ENCODE measurements at places on chromosomes 7 and 10. TPM values are rescaled to one million over a fixed set of nuclear protein-coding genes. Genes with fewer than 3 reads are reported as not detected.

GRCh38 chr10:106740-107139 lies 28.5 kb upstream of the ZMYND11 start:
- DNase-seq = no peak

DNA sequence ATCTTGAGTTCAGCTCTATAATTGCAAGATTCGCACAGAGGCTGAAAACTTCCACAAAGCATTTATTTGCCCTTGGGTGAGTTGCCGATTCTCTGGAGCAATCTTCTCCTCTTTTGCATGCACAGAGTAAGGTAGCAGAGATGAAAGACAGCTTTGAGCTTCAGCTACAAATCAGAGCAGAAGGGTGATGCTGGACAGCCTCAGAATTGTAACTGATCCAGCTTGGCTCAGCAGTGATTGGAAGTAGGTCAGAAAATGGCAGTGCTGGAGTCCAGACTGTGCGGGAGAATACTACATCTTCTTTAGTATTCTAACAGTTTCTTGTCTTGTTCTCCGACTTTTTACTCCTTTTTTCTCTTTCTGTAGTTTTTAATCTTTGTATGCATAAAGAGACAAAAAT lies 55.4 kb upstream of the CDC14C start:
- no peak for DNase-seq

GRCh38 chr7:41691286-41692190 lies 11.4 kb downstream of the INHBA start:
- no peak for DNase-seq

DNA sequence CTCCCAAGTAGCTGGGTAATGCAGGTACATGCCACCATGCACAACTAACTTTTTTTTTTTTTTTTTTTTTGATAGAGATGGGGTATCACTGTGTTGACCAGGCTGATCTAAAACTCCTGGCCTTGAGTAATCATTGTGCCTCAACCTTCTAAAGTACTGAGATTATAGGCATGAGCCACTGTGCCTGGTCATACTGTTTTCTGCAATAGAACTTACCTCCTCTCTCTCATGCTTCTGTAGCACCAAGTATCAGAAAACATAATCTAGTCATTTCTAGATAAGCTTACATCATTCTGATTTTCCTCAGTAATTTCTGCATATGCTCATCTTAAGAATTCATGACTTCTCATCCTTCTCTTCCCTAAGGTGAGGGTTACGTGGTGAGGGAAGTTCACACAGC lies 210.0 kb downstream of the IMMP2L start:
- no peak for DNase-seq

DNA sequence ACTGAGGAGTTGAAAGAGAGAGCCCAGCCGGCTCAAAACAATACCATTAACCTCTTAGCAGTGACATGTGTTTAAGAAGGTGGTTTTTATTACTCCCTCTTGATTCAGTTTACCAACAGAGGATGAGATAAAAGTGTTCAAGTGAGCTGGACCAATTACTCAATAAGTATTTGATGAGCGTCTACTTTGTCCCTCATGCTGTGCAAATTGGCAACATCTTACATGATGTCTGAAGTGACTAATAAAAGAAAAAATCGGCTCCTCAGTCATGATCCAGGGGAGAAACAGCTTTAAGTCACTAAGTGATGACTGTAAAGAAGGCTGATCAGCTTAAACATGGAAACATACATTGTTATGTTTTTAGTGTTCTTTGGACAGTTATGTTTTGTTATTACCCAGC lies 7.8 kb downstream of the WNT16 start:
- no peak for DNase-seq

DNA sequence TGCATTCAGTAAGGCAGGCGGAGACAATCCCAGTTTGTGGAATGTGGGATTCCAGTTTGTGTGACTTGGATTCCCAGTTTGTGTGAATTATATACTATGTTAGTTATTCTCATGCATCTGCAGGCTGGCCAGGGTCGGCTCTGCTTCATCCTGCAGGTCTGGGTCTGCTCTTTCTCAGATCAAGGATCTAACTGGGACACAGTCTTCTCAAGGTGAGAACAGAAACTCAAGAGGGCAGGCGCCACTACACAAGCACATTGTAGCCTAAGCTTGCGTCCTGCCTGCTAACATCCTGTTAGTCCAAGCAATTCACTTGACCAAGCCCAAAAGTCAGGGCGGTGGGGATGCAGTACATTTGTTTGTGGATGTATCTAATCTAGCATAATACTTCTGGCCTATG lies 131.1 kb downstream of the SNX10 start:
- DNase-seq = no peak

OR13A1 gene
- not detected for total RNA-seq

AGR2 gene
- total RNA-seq = not detected

DNA sequence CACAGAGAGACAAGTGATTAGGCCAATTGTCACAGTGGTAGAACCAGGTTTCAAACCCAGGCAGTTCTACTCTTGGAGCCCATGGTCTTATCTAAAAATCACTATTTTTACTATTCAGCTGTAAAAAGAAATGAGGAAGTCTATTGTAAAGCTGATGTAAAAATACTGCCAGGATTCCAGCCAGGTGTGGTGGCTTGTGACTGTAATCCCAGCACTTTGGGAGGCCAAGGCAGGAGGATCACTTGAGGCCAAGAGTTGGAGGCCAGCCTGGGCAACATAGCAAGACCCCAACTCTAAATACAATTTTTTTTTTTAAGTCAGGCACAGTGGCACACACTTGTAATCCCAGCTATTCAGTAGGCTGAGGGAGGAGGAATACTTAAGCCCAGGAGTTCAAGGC lies 40.4 kb downstream of the HIP1 start:
- no peak for DNase-seq

DNA sequence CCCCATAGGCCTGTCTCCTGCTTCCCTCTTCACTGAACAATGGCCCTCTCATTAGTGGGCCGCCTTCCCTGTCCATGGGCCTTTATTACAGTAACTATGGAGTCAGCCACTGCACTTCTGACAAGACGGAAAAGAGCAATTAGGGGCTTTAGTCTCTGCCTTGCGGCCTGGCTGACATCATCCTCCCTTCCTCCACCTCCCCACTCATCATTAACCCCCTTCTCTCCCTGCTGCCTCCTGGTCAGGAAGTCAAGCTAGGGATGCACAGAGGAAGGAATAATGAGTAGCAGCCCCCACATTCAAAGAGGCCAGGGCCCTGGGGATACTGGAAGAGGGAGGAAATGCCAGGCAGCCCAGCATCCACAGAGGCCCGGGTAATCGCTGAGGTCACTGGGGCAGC lies 101.6 kb upstream of the PLXNA4 start:
- DNase-seq = no peak

DNA sequence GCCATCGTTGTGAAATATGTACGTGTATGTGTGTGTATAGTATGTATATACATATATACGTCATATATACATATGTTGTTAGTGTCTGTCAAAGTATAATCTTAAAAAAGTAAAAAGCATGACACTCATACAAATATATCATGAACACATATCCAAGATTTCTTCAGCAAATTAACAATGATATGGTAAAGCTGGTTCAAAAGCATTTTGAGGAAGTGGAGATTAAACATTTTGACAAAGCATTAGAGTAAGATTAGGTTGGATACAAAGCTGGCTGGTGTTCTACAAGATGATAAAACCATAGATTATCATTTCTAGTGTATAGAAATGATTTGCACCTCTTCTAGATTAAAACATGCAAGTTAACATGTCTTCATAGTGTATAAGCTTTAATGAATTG lies 771 bp upstream of the NUDCD3 start:
- DNase-seq = no peak

DNA sequence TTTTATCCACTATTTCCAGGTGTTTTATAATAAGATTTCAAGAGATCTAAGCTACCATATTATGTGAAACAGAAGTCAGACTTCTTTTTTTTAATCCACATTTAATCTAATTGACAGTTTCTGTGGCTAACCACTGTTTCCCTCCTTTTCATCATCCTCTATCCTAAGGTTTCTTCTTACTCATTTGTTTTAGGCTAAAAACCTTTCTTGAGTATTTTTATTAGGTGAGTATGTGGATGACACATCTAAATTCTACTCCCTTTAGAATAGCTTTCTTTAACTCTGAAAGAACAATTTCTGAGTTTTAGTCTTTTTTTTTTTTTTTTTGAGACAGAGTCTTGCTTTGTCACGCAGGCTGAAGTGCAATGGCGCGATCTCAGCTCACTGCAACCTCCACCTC lies 62.7 kb downstream of the NPY start:
- no peak for DNase-seq

DNA sequence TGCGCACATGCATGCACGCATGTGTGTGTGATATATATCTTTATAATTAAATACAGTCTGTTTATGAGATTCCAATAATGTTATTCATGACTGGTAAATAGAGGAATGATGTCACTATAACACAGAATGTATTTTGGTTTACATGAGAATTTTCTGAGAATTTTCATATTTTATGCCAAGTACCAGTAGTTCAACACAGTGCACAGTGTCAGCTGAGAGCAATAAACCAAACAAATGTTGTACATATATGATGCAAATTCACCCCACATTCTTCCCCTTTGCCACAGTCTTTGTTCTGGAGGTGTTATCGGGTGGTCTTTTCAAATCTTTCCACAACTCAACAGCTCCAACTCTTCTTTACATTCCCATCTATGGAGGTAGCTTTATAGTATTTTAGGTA lies 462.2 kb upstream of the GRM3 start:
- no peak for DNase-seq

GRCh38 chr10:28879875-28880682 lies 202.8 kb downstream of the BAMBI start:
- DNase-seq = no peak

HDAC9 gene
- total RNA-seq = 9.4 TPM

CDK13 gene
- 49.5 TPM for total RNA-seq

DNA sequence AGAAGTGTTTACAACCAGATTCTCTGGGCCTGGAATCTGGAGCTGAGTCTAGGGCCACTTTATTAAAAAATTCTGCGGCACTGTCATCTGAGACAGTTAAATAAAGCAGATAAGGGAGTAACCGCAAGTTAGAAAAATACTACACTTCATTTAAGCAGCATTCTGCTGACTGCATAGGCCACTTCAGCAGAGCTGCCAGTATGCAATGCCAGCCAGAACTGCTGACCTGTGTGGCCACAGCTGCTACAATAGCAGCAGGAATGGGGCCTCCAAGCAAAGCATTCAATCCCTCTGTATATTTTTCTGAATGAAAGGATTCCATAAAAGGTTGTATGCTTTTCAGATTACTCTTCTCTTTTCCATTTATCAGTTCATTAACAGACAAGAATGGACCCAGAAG lies 136.0 kb downstream of the COL28A1 start:
- no peak for DNase-seq

- no peak for DNase-seq
Observed at GRCh38 chr7:54719425-54719824, 39.6 kb downstream of the SEC61G start.

- DNase-seq = no peak
Observed at GRCh38 chr7:30661926-30662325, 20.3 kb downstream of the CRHR2 start.

GRCh38 chr10:125691160-125691981 lies 8.4 kb upstream of the TEX36 start:
- DNase-seq = no peak

CLRN3 gene
- not detected for total RNA-seq

HACD1 gene
- 30.8 TPM for total RNA-seq

TAS2R38 gene
- total RNA-seq = not detected

DNA sequence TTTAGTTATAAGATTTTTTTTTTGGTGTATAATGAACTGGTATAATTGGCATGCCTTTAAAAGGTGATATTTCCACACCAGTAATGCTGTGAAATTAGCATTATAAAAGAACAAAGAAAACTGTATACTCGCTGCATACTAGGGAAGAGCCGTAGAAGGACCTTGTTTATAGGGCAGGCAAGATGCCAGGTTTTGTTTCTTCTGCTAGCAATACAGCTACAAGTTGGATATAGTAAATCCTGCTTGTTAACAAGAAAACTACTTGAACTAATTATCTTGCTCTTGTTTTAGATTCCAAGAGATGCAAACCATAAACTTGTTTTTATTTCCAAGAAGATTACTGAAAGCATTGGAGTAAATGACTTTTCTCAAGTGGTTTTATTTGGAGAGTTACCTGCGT lies 1.9 kb downstream of the DNAH11 start:
- DNase-seq = no peak

HOGA1 gene
- total RNA-seq = 0.28 TPM

DNA sequence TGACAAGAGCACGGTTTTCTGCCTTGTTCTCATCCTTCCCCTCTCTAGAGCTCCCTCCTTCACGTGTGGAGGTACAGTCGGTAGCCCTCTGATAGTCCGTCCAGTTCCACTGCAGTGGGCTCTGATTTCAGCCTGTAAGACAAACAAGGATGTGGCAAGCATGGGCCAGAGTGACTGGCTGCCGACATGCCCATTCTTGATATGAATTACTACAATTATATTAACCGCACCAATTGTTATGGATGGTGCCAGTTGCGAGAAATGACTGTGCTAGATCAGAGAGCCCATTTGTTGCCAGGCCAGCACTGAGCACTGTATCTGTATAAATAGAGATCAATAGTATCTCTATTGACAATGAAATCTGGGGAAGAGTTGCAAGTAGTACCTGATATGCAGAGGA lies 146.6 kb downstream of the CHN2 start:
- no peak for DNase-seq

- DNase-seq = no peak
Observed at GRCh38 chr7:75971961-75972763, 22.2 kb downstream of the TMEM120A start.

- no peak for DNase-seq
Observed at GRCh38 chr7:46089281-46089680, 168.2 kb upstream of the IGFBP3 start.

NEBL gene
- total RNA-seq = 10.5 TPM

DNA sequence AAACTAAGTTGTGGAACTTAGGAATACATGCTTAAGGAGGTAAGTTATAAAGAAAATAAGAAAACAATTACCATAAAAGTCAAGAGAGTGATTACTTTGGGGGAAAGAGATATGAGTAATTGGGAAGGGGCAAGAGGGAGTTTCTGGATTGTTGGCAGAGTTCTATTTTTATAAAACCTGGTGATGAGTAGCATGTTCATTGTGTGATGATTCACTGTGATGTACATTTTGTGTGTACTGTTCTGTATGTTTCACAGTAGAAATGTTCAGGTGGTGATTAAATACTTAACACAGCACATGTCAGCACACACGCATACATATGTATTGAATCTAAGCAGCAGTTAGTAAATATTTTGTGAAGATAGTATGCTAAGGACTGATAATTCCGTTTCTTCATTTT lies 9.7 kb upstream of the OIT3 start:
- DNase-seq = no peak

MMP21 gene
- total RNA-seq = not detected

LIPM gene
- total RNA-seq = not detected

DNA sequence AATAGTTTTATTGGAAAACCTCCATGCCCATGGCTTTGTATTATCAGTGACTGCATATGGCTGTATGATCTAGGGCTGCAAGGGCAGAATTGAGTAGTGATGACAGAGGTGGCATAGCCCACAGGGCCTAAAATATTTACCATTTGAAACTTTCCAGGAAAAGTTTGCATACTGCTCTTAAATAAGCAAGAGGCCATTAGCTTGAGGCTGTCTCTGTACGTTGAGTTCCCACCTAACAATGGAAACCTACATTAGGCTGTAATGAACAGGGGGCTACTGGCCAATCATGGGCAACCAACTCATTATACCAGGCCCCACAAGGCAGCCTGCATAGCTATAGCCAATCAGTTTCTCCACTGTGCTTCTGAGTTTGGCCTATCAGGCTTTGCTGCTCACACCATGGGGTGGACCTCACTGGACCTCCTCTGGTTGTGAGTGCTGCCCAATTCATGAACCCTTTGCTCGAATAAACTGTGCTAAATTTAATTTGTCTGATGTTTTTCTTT lies 673 bp upstream of the ST8SIA6 start:
- no peak for DNase-seq

All from H1 (cell line).